CD8-positive, alpha-beta memory T cell (primary cell): ENCODE measurements at places on chromosomes 1 and 21. TPM values are rescaled to one million over a fixed set of nuclear protein-coding genes. Genes with fewer than 3 reads are reported as not detected.

GRCh38 chr1:75985827-75986226 lies 53.6 kb upstream of the ASB17 start:
- no peak for DNase-seq

DNA sequence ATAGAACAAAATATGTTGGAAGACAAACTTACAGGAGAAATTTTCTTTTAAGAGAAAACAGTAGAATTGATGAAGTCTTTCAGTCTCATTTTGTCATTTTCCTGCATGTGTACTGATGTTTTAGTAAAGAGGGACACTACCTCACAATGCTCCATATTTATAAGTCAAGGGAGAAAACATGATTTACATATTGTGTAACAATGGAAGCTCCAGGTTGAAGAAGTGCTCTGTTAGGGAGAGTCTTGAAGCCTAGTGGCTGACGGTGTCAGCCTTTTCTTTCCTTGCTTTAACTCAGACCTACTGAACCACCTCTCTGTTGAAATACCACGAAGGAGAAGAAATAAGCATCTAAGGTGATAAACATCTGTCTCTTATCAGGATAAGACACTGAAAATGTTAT lies 75.0 kb downstream of the C4BPA start:
- no peak for DNase-seq

- DNase-seq: no peak
Observed at GRCh38 chr21:16345757-16346156, 616.0 kb downstream of the USP25 start.

GRCh38 chr21:27132266-27132665 lies 165.4 kb upstream of the ADAMTS5 start:
- DNase-seq: no peak

GRCh38 chr1:33302325-33302724 lies 18.6 kb downstream of the A3GALT2 start:
- no peak for DNase-seq

DNA sequence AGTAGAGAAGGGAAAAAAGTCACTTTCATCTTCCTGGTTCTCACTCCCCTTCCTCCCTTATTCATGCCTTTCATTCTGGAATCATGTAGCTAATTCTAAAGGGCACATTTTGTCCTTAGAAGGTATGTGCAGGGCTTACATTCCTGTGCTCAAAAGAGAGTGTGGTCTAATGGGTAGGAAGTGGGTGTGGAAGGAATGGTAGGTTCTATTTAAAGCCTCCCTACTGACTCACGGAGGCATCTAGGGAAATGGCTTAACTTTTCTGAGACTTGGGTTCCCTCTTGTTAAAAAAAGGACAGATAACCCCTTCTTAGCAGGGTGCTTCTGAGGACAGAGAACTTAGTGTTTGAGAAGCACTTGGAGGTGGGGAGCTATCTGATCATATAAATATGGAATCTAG lies 249.3 kb upstream of the DUSP10 start:
- no peak for DNase-seq

DNA sequence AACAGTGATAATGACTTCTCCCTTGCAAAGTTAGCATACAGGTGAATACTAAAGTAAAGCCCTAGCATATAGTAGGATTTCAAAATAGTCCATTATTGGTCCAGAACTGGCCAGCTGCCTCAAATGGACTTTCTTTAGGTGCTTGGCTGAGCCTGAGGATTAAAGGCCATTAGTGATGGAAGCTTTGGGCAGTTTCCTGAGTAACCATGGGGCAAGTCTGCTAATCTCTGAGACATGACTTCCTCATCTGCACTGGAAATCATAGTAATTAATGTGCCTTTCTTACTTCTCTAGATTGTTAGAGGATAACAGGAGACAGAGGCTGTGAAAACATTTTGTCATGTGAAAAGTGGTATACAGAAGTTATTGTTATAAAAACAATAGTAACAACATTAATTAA lies 156.5 kb upstream of the UBE2U start:
- no peak for DNase-seq

- no peak for DNase-seq
Observed at GRCh38 chr1:228839656-228840055, 104.4 kb downstream of the RHOU start.

DNA sequence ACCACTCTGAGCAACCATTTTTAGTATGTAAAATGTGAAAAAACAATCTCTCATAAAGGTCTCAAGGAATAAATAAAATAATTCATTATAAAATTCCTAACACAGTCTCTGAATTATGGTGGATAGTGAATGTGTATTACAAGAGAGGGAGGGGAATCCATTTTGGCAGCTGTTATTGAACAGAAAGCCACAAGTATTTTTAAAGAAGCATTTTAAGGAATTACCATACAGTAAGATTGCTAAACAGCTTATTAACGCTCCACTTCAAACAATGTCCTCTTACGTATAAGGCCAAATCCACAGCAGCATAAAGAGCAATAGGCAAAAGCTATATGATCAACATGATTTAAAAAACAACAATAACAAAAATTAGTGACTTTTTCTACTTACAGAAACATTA lies 18.4 kb downstream of the PIGK start:
- no peak for DNase-seq

DNA sequence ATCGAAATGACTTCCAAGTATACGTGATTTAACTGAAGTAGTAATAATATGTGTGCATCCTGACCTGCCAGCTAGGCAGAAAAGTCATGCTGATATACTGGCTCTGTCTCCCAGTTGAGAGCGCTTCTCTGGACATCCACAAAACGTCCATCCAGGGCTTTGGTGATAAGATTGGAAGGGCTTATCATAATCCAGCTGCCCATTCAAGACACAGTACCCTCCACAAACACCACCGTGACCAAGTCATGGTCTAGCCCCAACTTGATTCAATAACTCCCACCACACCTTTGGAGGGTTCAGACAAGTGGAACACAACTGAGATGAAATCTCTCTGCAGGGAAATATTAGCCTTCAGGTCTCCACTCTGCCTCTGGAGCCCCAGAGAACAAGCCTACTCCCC lies 76.2 kb downstream of the CD46 start:
- DNase-seq: no peak

DNA sequence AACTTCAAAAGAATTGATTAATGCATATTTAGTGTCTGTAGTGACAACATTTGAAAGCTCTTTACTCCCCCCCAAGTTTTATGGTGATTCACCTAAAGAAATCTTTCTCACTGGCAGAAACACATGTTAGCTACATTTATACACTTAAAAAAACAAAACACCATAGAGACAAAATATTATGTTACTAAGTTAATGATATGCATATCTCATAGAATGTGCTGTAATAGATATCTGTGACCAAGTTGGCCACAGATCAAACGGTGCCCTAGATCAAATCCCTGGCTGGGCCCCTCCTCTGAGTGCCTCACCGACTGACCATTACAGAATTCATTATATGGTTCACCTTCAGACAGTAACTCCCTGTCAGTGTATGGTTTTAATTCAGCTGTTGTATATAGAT lies 322.1 kb upstream of the LYPLAL1 start:
- no peak for DNase-seq

DNA sequence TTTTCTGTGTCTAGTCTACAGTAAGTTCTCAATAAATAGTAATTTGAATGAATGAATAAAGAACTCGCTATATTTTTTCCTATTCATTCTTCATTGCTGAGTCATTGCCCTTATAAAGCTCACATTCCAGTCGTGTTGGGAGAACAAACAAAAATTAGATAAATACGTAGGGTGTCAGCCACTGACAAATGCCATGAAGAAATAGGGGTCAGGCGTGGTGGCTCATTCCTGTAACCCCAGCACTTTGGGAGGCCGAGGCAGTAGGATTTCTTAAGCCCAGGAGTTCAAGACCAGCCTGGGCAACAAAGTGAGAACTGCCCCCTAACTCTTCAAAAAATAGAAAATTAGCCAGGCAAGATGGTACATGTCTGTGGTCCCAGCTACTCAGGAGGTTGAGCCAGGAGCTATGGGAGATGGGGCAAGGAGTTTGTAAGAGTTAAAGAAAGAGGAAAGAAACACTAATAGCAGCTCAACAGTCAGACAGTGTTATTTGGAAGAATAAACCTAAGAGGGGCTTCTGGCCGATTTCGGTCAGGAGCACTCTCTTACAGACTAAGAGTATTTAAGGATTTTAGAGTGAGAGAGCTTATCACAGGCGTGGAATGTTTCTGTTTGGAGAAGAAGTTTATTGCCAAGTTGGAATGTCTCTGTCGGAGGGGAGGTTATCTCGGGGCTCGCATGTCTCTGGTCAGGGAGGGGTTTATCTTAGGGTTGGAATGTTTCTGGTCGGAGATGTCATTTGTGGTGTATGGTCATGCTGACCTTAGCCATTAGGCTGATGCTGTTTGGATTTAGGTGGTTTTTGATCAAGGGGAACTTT lies 1.8 kb upstream of the CHML start:
- DNase-seq: no peak

GRCh38 chr1:67855961-67856360 lies 22.7 kb upstream of the GNG12 start:
- no peak for DNase-seq

DNA sequence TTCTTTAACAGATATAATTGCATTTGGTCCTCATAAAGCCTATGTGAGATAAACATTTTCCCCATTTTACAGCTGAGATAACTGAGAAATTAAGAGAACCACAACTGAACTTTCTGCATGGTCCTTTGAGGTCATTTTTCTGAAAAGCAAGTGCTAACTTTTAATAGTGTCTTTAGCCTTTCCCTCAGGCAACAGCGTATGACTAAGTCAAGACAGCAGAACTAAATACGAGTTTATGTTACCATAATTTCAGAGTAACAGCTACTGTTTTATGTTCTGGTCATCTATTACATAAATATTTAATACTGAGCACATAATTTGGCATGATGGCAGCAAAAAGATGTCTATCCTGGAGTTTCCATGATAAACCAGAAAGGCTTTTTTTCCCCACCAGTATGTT lies 95.6 kb downstream of the OLFML2B start:
- no peak for DNase-seq

DNA sequence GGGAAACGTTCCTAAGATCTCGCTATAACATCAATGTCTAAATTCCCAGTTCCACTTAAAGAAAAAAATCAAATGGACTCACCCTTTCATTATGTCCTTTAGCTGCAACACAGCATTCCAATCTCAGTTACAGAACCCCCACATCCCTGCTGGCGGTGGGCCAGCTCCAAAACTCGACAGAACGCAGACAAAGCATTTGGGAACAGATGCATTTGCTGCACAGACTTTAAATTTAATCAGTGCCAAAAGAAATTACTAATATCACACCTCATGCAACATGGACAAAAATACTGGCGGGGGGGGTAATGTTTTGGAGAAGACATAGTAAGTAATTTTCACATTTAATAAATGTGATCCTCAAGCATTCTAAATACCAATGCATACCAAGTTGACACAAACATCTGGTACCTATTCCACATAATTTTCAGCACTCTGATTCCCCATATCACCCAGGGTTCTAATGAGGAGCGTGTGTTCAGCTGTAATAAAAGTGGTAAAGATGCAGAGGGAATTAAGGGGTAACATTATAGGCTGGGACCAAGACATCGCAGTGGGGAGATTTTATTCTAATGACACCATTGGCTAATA lies 79.7 kb downstream of the TGFBR3 start:
- DNase-seq: no peak

Gene HHIPL2
- 0.28 TPM for total RNA-seq

Gene PRKAA2
- not detected for total RNA-seq

Gene SELL
- 48.5 TPM for total RNA-seq

Gene ZNF593OS
- total RNA-seq: not detected

Gene EDARADD
- 24.6 TPM for total RNA-seq

Gene IVL
- not detected for total RNA-seq

Gene FCRL1
- not detected for total RNA-seq

Gene C4BPA
- not detected for total RNA-seq

Gene TPTE
- not detected for total RNA-seq

Gene PEX11B
- total RNA-seq: 42.0 TPM

Gene LRRC71
- total RNA-seq: not detected
